GM23338 (cell line): ENCODE measurements at places on chromosomes 4 and X.

DNA sequence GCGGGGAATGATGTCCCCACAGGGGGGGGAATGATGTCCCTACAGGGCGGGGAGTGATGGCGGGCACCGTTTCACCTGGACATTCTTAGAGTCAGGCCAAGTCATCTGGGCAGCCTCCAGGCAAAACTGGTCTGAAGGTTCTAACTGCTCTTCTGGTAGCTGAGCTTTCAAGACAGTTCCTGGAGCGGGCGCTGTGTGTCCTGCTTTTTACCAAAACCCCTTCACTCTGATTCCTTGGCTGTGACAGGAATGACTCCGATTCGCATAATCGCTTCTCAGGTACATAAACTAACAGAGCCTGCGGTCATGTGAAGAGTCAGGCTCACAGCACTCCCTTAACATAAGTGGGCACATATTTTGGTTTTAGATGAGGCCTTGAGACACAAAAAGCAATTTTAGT lies 836.0 kb downstream of the TRIML1 start:
- DNase-seq: peak; percentile 5
- peak overlapping the region; percentile 96 for H3K27ac ChIP-seq
- H3K4me1 ChIP-seq: peaks cover 25% of the 10 kb centered on the region
- H3K36me3 ChIP-seq: no peaks in the 10 kb centered on the region
- no peaks in the 10 kb centered on the region for H3K27me3 ChIP-seq

DNA sequence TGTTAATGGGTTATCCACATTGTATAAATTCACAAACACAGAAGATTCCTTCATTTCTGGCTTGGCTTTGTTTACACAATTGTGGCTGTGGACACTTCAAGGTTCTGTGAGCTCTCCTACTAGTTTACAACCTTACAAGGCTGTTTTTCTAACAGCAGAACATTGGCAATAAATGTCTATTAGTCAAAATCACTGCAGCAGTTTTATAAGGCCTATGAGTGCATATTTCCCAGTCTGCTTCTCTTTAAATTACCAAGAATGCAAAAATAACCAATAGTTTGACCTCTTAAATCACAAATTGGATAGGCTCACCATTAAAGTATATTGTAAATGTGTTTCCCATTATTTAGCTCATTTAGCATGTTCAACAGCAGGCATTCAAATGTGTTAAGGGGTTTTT lies 239.2 kb downstream of the DKK2 start:
- no peak overlapping the region for H3K27ac ChIP-seq
- H3K4me1 ChIP-seq: no peaks in the 10 kb centered on the region
- no peak overlapping the region for H3K4me3 ChIP-seq
- no peak for DNase-seq
- H3K36me3 ChIP-seq: no peaks in the 10 kb centered on the region

GRCh38 chrX:39815631-39816030 lies 282.1 kb downstream of the BCOR start:
- no peaks in the 10 kb centered on the region for H3K36me3 ChIP-seq
- DNase-seq: peak; percentile 31
- H3K4me3 ChIP-seq: no peak overlapping the region
- peaks cover 38% of the 10 kb centered on the region for H3K4me1 ChIP-seq
- no peak overlapping the region; the same call in 1 of the 2 replicates for H3K27ac ChIP-seq

DNA sequence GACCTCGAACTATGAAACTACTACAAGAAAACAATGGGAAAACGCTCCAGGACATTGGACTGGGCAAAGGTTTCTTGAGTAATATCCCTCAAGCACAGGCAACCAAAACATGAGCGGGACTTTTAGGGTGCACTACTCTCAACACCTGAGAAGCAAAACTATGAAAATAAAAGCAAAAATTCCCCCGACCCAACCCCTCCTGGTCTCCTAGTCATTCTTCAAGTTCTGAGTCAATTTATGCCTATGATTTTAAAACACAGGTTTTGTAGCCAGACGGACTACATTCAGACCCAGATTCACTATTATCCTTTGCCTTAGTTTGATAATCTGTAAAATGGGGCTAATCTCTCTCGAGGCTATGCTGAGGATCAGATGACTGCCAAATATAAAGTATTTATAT lies 97.0 kb downstream of the SOWAHB start:
- no peaks in the 10 kb centered on the region for H3K36me3 ChIP-seq
- H3K4me3 ChIP-seq: no peak overlapping the region
- DNase-seq: no peak

DNA sequence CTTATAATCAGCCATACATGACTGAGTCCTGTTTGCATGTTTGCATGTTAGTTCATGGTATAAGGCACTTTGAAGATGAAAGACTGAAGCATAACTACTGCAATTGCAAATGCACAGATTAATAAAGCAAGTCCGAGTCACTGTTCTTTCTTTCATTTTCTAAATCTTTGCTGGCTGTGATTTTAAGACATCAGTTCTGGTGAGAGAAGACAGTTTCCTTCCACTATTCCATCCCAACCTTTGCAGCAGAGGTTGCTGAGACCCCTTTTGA lies 28.3 kb downstream of the RASL11B start:
- no peak overlapping the region for H3K4me3 ChIP-seq
- H3K4me1 ChIP-seq: no peaks in the 10 kb centered on the region
- no peak for DNase-seq
- H3K36me3 ChIP-seq: no peaks in the 10 kb centered on the region
